Forelimb muscle (tissue), 1 donor: ENCODE measurements at places on chromosomes 13 and 19.
A peak's percentile ranks its signal among the peaks of the same experiment; 100 is the strongest.

DNA sequence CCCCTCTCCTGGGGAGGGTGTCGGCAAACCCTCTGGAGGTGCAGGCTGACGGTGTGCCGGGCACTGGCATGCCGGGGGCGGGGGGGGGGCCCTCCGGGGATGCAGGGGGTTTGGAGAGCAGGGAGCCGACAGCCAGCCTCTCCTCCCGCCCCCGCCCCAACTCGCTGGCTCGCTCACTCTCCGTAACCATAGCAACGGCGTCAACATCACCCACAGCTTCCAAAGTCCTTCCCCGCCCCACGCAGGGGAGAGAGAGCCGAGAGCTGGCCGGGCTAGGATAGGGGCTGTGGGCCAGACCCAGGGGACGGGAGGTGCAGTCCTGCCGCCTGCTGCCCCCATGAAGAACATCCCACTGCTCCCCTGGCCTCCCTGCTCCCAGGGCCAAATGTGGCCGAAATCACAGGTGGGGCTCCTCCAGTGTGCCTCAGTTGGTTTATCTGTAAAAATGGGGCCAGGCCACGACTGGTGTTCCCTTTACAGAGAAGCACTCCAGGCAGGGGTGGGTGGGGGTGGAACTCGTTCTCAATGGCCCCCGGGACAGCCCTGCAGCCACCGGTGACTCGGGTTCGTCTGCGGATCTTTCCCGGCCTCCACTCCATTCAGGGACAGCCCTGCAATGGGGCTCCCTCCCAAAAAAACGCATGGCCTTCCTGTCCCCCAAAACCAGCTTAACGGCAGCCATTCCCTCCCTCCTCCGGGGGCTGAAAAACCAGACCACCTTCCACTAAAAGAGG, 3.2 kb downstream of the KLF16 start:
- DNase-seq, result no peak

GRCh38 chr19:53554804-53555203, 16.9 kb downstream of the ZNF331 start:
- no peak for DNase-seq

DNA sequence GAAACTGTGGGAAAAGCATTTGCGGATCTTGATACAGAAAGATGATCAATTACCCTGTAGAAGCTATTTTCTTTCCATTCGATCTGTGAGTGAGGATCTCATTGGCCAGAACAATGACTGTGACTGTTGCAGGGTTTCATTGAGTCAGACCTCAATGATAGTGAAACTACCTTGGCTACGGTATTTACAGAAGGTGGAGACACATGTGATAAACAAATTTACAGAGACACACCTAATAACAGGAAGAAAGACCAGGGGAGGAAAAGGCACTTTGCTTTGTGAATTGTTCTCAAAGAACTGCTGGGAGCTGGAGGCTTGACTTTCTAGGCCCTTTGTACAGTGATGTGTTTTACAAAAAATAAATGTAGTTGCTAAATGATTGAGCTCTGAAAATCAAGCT, 19.9 kb upstream of the ARGLU1 start:
- DNase-seq, result no peak

GRCh38 chr19:3692141-3693024, 7.9 kb downstream of the PIP5K1C start:
- DNase-seq, result no peak

DNA sequence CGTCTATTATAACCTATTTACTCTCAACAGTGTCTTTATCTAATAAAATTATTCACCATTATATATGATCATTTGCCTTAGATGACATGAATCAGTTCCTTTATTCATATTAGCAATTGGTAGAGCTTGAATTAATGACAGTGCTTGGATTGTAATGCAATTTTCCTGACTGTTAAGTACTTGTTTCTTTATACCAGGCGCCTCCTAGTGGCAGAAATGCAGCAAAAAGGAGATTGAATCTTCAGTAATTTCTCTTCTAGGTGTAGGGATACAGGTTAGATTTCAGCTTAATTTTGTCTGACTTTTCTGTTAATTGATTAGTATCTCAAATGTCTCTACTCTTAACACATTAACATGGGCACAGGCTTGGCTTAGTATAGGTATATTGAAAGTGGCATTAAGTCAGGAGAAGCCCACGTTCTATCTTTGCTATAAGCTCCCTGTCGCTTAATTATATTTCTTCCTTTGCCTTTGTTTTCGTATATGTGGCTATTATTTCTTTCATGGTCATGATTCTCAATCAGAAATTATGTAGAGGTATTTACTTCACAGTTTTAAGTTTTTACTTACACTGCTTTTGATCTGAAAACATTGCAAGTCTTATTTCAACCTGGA, 9.1 kb upstream of the LHFPL6 start:
- no peak for DNase-seq

GRCh38 chr19:14505488-14506239, 9.7 kb upstream of the GIPC1 start:
- DNase-seq, result no peak

DNA sequence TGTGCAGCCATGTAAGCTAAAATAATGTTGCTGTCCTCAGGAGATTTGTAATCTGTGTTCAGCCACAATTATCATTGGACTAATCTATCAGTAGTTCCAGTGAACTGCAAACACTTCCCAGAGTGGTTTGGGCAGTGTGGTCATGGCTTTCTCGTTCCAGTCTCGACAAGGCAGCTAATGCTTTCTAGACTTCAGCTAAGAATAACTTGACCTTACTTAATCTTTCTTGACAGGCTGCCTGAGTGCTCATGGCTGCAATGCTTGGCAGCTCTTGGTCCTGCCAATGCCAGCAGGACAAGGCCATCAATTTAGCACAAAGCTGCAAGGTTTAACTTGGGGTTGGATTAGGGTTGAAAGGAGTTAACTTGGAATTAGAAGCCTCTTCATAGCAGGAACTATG, 32.8 kb downstream of the ATP12A start:
- no peak for DNase-seq

GRCh38 chr19:45346449-45346848, 5.9 kb downstream of the KLC3 start:
- DNase-seq, result no peak

- DNase-seq, result no peak
Measured at GRCh38 chr19:35462476-35462953, 14.5 kb downstream of the FFAR2 start.

GRCh38 chr19:4577020-4577782, 17.7 kb upstream of the SEMA6B start:
- DNase-seq, result no peak

DNA sequence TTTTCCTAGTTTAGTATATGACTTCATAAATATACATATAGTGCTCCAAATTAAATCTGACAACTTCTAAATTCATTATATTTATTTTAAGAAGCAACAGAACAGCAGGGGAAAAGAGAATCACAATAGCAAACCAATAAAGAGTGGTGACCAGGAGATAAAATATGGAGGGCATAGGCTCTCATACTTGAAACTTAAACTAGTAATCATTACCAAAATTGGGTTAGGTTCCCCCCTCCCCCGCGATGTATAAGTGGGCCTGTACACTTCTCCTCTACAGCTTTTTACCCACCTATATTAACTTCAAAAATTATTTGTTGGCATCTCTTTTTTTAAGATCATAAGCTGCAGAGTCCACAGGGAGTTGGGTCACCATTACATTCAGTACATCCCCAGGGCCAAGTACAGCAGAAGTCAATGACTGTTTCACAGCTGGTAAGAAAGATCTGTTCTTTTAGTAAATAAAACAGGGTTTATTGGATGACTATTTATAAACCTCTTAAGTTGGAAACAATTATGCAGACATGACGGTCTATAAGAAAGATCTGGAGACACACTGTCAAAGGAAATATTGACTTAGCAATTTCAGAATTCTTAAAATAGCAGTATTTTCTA, 29.4 kb downstream of the KLF12 start:
- no peak for DNase-seq

DNA sequence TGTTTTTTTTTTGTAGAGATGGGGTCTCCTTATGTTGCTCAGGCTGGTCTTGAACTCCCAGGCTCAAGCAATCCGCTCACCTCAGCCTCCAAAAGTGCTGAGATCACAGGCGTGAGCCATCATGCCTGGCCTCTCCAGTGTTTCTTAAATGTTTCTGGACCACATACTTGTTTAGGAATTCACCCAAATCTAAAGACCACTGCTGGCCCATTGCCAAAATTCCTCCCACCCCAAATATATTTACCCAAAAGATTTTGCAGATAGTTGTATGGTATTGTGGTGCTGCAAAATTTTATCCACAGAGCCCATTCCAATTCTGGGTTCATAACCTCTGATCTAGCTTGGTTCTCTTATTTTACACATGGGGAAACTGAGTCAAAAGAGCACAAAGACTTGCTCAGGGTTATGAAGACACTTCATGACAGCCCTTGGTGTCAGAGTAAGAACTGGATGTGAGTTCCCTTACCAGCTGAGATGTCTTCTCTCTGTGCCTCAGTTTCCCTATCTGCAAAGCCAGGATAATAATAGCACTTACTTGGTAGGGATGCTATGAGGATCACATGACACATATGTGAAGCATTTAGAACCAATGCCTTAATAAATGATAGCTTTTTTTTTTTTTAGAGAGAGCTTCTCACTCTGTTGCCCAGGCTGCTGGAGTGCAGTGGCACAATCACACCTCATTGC, 10.9 kb downstream of the NFILZ start:
- no peak for DNase-seq

GRCh38 chr13:96053003-96053703, at the start of gene UGGT2:
Gene UGGT2, minus strand, starts transcription at chr13:96053401. Its CDS starts 89 bp downstream, at chr13:96053312.
- peak; percentile 79 for DNase-seq

- DNase-seq, result no peak
Measured at GRCh38 chr19:5681391-5682106, 722 bp downstream of the HSD11B1L start.

DNA sequence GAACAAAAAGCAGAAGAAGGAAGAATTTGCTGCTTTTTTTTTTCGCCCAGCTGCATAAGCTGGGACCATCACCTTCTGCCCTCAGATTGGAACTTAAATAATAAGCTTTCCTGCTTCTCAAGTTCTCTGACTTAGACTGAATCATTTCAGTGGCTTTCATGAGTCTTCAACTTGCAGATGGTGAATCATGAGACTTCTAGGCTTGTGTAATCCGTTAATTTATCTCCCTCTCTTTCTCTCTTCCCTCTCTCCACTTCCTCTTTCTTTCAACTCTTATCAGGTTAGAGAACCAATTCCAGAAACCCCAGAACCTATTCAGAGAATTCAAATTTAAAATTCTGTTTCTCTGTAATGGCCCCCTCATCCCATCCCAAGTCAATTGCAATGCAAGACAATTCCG, 1153.7 kb downstream of the PCDH9 start:
- DNase-seq, result no peak

DNA sequence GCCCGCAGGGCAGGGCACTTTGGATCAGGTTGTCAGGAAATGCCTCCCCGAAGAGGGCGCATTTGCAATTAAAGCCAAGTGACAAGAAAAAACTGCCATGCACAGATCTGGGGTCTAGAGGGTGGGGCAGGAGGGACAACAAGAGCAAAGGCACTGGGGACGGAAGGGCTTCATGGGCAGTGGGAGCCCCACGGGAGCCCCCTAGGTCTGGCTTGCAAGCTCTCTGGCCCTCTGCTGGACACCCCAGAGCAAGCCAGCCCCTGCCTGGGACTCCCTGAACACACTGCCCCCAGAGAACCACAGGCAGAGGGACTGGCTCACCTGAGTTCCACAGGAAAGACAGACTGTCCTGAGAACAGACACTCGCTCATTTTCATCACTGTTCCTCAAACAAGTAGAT, 30.2 kb upstream of the C19orf12 start:
- no peak for DNase-seq

DNA sequence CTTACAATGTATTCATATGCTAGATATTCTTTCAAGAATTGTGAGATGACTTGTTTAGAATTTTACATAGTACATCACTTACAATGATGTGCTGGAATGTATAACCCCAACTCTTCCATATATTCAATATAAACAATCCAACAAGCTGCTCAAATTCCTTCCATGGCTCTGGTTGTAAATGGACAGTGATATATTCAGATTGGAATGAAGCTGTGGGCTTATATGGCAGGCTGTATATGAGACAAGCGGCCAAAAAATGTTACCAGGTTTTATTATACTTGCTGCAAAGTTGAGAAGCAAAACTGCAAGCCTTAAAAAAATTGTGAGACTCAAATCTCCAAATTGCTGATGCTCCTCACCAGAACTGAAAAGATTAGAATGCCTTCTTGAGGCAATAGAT, 83.6 kb upstream of the KLF12 start:
- DNase-seq, result no peak

DNA sequence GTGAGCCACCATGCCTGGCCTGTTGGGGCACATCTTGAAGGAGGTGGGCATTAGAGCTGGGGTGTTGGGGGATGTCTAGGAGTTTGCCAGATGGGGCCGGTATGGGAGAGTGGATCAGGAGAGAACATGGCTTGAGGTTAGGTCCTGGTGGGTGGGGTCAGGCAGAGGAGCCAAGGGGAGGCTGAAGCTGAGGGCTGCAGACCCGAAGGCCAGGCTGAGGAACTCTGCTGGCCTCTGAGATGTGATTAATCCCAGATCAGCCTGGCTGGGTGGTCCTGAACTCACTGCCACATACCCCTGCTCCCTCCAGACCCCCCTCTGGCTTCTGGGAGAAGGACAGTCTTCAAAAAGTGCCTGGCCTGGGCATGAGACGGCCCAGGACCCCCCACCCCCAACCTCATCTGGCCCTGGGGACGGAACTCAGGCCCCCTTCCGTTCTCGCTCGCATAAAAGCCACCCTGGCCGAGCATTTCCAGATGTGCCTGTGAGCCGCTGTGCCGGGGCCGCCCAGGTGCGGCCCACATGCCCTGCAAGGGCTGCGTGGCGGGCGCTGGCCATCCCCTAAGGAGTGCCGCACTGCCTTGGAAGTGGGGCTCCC, 2.7 kb downstream of the FSTL3 start:
- DNase-seq, result no peak

DNA sequence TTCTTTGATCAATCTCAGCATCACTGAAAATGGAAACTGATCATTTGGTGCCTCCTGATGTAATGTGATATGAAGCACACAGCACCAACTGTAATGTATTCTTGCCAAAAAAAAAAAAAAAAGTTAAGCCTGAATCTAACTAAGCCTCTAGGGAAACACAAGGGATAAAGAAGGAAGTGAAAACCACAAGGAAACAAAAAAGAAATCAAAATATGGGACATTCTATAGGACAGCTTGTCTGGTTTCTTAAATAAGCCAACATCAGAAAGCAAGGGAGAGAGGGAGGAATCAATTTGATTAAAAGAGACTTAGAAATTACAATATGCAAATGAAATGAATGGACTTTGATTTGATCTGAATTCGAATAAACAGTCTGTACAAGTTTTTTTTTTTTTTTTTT, 20.6 kb upstream of the METTL21C start:
- DNase-seq, result no peak

GRCh38 chr13:45149964-45150363, 29.7 kb downstream of the GTF2F2 start:
- DNase-seq, result no peak

GRCh38 chr13:40179445-40180281, 486.8 kb downstream of the FOXO1 start:
- DNase-seq, result no peak

GRCh38 chr13:29281932-29282495, 313.5 kb downstream of the SLC7A1 start:
- DNase-seq, result no peak

DNA sequence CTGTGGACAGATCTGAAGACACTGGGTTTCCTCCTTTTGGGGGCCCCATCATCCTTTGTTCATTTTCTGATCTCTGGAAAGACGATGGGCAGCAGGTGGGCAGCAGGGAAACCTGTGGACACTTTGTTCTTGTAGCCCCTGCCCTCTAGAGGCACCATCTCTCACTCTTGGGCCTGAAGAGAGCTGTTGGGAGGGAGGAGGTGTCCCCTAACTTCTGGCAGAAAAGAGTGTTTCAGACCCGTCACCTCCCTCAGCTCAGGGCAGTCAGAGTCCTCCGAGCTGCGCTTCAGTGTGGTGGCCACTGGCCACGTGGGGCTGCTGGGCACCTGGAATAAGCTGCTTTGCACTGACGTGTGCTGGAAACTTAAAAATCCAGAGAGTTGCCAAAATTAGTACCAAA, 26.9 kb upstream of the RNF17 start:
- no peak for DNase-seq
